ENCODE measurements at places on chromosomes 12 and 14.

- no peak for DNase-seq
Observed at GRCh38 chr14:100605706-100606686, 18.8 kb upstream of the BEGAIN start.

- no peak for DNase-seq
Observed at GRCh38 chr14:56133547-56133946, 15.3 kb downstream of the PELI2 start.

DNA sequence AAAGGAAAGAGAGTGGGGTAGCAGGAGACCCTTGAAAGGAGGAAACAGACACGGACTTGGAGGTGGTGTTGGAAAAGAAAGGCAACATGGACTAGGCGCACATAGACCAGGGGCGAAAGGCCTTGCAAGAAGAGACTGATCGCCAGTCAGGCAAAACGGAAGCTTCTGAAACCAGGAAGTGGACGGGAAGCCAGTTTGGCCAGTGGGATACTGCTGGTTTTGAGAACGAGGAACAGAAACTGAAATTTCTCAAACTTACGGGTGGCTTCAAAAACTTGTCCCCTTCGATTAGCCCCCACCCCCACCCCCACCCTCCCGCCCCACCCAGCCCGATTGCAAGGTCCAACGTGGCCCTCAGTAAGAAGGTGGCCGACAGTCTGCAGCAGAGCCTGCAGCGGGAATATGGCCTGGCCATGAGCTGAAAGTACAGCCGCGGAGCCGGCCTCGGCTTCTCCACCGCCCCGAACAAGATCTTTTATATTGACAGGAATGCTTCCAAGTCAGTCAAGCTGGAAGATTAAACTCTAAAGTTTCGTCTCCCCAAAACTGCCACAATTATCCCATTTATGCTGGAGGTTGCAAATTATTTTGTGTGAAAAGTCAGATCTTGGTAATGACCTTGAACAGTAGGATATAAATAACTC is 364.7 kb downstream of the BCAT1 start:
- DNase-seq: no peak

DNA sequence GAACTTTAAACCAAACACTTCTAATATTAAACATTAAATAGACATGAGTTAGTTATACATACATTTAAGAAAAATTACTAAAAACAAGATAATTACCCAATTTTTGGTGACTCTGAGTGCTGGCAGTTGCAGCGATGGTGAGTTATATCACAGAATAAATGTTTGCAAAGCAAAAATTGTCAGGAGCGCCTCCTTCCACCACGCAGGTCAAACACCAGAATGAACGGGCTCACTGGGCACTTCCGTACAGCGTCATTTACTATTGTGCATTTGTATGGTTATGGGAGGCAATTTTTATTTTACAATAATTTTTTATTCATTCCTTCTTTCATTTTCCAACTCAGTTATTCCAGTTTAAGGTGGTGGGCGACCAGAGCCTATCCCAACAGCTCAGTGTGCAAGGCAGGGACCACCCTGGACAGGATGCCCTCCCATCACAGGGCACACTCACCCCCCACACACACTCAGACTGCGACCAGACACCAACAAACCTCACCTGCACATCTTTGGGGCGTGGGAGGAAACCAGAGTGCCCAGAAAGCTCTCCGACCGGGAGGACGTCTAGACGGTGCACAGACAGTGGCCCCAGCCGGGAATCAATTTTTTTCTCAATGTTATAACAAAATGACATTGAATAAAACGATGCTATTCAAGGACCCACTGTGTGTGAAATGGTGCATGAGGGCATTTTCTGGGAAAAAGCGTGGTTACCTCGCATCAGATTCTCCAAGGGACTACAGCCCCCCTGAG is 67.2 kb downstream of the TESC start:
- no peak for DNase-seq

DNA sequence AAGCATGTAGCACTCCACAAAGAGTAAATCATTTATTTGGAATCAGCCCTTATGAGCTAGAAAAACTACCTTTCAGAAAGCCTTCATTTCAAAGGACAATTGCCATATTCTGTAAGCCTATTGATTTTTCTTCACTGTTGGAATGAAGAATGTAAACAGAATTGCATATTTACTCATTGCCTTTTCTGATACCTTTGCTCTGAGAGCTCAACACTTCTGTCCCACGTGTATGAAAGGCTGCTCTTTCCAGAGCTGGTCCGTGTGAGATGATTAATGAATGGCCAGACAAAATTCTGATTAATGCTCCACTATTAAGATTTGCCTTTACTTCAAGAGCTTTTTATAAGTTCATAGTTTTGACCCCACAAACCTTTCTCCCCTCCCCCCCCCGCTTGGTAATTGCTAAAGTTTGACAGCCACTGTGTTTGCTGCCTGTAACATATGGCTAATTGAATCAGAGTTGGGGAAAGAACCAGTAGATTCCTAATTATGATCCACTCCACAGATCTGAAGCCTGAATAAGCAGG is 63.0 kb upstream of the PLEKHA5 start:
- DNase-seq: no peak

- no peak for DNase-seq
Observed at GRCh38 chr14:49931523-49931922, 38.6 kb downstream of the ARF6 start.

GRCh38 chr12:109277899-109278762 is 31.0 kb downstream of the FOXN4 start:
- DNase-seq: no peak

GRCh38 chr12:127052511-127053232 is 1214.3 kb upstream of the TMEM132C start:
- no peak for DNase-seq

DNA sequence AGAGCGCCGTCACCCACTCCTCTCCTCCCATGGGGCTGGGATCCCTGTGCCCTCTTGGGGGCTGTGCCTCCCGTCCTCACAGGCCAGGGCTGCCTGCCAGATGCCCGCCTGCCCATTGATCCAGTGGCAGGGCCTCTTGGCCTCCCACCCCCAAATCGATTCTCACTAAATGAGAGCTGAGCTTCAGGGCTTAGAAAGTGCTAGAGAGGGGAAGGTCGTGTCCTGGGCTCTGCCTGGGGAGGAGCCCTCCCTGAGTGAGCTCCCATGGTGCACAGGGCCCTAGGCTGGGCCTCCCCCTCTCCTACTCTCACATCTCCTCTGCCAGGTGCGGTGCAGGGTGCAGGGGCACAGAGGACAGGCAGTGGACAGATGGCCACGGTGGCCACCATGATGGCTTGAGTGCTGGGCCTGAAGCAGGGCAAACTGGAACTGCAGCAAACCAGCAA is 9.2 kb downstream of the BEGAIN start:
- no peak for DNase-seq

DNA sequence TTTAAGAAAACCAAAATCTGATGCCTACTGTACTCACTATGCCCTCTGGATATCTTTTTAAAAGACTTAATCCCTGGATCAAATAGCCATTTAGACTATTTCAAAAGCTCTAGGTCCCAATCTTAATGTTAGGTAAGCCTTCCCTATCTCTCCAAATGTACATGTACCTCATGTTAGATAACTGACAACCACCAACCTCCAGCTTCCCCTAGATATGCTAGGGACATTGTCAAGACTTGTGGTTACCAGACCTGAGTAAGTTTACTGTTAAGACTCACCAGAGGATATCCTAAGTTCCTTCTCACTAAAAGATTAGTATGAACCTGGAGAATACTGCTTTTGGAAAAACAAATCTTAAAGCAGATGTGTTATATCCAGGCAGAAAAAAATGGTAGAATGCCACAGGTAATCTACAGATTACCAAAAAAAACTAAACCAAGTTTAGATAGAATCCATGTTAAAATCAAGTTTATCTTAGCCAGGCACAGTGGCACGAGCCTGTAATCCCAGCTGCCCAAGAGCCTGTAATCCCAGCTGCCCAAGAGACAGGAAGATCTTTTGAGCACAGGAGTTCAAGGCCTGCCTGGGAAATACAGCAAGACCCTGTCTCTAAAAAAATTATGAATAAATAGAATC is 9.7 kb downstream of the NAP1L1 start:
- no peak for DNase-seq

Measured in retinal pigment epithelial cell (primary cell).